NCI-H146 (cell line): ENCODE measurements at places on chromosomes 1 and 21.
A peak's percentile ranks its signal among the peaks of the same experiment; 100 is the strongest.

- DNase-seq, result no peak
Observed at GRCh38 chr1:160704250-160704649, 7.4 kb downstream of the CD48 start.

DNA sequence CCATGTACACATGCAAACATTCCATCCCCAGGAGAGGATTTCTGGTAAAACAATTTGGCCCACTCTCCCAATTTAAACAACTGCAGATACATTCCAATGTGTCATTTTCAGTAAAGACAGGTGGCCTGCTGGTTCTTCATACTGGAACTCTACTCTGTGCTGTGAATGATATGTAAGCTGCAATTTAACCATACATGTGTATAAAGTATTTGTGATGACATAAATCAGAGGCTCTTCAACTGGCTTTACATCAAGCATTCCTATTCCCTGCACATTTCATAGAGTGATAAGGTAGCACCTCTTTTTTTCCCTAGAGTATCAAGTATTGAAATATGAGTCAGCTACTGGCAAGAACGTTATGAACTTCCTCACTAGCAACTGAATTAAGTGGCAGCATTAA is 649.5 kb upstream of the ADGRL2 start:
- DNase-seq, result no peak

GRCh38 chr1:242128951-242129502 is 130.1 kb upstream of the MAP1LC3C start:
- peak; percentile 63 for DNase-seq

- no peak for DNase-seq
Observed at GRCh38 chr1:96730574-96731298, 9.2 kb downstream of the PTBP2 start.

DNA sequence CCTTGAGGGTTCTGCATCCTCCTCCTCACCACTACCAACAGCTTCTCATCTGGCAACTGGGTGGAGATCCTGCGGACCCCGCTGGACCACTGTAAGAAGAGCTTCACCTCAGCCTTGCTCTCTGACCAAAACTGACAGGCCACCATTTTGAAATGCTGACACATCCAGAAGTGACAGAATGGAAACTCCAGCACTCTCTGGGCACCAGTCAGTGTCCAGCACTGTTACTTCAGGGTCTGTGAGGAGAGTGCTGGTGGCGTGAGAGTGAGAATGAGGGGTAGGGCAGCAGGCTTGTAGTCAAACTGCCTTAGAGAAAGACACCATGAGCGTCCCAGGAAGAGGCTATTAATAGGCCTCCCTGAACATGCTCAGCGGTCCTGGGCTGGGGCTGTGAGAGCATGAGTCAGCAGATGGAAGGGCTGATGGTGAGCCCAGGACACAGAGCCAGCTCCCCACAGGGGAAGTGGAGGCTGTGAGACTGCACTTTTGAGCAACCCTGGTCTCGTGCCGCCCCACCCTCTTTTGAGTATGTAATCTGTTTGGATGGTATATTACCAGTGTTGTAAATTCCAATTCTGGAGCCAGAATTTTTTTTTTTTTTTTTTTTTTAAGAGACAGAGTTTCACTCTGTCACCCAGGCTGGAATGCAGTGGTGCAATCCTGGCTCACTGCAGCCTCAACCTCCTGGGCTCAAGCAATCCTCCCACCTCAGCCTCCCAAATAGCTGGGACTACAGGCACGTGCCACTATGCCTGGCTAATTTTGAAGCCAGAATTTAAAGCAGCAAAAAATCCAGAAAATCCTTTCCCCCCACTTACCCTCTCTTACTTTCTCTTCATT is 34.4 kb upstream of the SLC30A1 start:
- no peak for DNase-seq

DNA sequence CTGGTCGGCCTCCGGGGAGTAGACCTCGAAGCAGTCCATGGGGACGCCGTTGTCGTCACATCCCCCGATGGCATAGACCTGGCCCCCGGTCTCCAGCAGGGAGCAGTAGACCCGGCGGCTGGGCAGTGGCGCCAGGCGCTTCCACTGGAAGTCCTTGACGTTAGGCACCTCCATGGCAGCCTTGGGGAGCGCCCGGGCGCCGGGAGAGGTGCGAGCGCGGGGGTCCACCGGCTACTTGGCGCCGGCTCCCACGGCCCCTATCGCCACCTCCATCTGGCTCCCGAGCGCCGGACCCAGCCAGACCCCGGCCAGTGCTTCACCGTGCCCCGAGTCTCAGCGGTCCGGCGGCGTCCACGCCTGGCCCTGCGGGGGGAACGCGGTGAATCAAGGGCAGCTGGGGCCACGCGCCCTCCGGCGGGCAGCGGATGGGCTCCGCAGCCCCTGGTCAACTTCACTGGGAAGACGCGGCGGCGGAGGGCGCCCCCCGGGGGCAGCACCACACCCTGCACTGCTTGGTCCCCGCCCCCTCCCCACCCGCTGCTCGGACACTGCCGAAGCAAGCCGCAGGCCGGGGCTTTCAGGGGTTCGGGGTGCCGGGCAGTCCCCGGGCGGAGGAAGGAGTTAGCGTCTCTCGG is 13.2 kb downstream of the KLHDC8A start:
- DNase-seq, result peak; percentile 58

DNA sequence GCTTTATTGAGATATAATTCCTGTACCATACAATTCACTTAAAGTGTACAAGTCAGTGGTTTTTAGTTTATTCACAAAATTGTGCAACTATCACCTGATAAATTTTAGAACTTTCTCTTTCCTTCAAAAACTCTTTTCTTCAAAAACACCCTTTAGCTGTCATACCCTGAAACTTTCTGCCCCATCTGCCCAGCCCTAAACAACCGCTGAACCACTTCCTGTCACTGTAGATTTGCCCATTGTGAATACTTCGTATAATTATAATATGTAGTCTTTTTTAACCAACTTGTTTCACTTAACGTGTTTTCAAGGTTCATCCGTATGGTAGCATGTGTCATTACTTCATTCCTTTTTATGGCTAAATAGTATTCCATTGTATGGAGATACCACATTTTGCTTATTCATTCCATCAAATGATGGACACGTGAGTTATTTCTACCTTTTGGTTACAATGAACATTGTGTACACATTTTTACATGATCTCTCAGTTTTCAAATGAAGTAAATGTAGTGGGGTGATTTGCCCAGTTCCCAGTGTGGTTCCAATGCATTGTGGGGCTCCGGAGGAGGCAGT is 37.9 kb downstream of the WNT4 start:
- no peak for DNase-seq

GRCh38 chr21:42925114-42925926 is at the start of gene ERVH48-1:
Gene ERVH48-1 (minus strand): TSS chr21:42925630. CDS start chr21:42919006, 6,624 bp downstream.
- no peak for DNase-seq

DNA sequence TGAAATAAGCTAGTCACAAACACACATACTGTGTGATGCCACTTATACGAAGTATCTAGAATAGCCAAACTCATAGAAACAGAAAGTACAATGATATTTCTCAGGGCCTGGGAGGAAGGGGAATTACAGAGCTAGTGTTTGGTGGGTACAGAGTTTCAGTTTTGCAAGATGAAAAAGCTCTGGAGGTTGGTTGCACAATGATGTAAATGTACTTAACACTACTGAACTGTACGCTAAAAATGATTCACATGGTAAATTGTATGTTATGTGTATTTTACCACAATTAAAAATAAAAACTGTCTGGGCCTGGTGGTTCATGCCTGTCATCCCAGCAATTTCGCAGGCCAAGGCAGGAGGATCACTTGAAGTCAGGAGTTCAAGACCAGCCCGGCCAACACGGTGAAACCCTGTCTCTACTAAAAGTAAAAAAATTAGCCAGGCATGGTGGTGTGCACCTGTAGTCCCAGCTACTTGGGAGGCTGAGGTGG is 15.3 kb upstream of the FHAD1 start:
- DNase-seq, result no peak

GRCh38 chr1:2382621-2383361 is 8.6 kb downstream of the MORN1 start:
- peak; percentile 14 for DNase-seq

- no peak for DNase-seq
Observed at GRCh38 chr21:35225573-35225972, 176.5 kb upstream of the RUNX1 start.

GRCh38 chr1:21082073-21082472 is 94.6 kb downstream of the EIF4G3 start:
- no peak for DNase-seq

GRCh38 chr1:81484284-81484683 is 316.4 kb upstream of the ADGRL2 start:
- no peak for DNase-seq

DNA sequence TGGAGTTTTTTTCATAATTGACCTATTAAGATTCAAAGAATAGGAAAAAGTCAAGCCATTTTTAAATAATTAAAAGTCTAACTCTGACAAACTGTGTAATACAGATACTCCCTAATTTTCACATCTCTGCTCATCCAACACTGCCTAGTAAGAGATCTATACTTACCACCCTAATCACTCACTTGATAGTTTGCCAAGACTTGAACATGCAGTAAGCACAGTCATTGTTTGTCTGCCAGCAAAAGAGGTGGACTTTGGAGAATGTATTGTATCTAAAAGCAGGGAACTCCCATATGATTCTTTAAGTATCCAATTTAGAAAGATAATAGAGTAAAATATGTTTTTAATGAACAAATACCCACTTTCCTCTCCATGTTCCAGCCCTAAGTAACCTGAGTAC is 15.5 kb downstream of the TMEM59 start:
- DNase-seq, result no peak

GRCh38 chr21:36411301-36411700 is 26.1 kb downstream of the CHAF1B start:
- no peak for DNase-seq

DNA sequence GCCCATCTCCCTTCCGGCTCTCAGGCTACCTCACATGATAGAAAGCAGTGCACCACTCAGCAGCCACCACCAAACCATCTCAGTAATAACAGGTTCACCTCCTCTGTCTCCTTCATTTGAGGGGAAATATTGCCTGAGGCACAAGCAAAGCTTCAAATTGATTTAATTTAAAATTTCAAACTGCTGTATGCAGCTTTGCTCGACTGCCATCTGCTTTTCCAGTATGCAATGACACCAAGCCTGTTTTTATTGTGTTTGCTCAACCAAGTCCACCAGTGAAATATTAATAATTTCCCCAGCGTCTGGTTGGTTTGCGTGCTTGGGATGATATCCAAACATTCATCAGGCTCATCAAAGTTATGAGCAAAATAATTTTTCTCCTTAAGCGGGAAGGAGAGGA is 552.4 kb upstream of the DAB1 start:
- DNase-seq, result peak; percentile 17

- no peak for DNase-seq
Observed at GRCh38 chr1:109639841-109640184, 16.1 kb upstream of the GSTM4 start.

- DNase-seq, result no peak
Observed at GRCh38 chr1:212481438-212481767, 48.7 kb downstream of the NENF start.

GRCh38 chr1:5485968-5486696 is 506.1 kb downstream of the NPHP4 start:
- no peak for DNase-seq

DNA sequence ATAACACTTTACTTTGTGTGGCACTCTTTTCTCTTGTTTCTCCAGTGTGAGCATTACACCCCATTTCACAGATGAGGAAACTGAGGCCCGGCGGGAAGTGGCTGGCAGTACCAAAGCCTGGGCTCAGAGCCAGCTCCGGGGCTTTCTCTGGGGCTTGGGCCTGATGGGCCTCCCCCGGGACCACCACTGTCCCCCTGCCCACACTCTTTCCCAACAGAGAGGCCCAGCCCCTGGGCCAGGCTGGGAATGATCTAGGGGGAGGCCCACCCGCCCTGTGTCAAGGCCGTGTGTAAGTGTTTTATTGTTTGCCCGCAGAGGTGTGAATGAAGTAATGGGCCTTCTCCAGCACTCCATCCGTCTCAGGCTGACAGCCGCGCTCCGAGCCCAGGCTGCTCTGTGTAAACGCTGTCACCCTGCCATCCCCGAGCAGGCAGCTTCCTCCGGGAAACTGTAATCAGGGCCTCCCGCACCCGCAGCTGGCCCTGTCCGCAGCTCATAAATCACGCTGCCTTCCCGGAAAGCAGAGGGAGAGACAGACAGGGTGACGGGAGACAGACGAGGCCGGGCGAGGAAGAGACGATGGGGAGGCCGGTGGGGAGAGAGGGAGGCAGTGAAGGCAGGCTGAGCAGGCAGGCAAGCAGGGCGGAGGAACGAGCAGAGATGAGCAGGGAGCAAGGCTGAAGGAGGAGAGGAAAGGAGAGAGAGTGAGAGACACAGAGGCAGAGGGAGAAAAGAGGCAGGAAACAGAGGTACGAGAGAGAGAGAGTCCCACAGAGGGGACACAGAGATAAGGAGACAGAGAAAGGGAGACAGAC is 109.7 kb upstream of the ZBTB40 start:
- peak; percentile 70 for DNase-seq

GRCh38 chr1:94698356-94698755 is 121.8 kb upstream of the SLC44A3 start:
- DNase-seq, result no peak

- DNase-seq, result no peak
Observed at GRCh38 chr1:175744833-175745232, 1.4 kb upstream of the TNR start.

DNA sequence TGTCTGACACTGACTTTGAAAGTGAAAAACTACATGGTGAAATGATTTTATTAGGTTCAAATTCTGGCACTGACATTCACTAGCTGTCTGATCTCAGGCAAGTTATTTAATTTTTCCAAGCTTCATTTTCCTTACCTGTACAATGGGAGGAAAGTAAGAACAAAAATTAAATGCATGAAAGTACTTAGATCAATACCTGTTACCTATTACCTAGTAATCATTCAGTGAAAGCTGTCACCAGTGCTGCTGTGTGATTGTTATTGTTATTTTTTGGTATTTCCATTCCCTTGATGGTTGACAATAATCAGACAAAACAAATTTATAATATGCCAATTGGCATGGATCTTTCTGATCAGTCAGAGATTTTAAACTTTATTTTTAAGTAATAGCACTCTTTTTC is 1.6 kb downstream of the C8A start:
- no peak for DNase-seq

- DNase-seq, result no peak
Observed at GRCh38 chr1:195337646-195338045, 1270.6 kb downstream of the KCNT2 start.

- no peak for DNase-seq
Observed at GRCh38 chr1:59354709-59355337, 57.9 kb downstream of the FGGY start.

GRCh38 chr1:70727886-70728489 is 316.9 kb downstream of the CTH start:
- no peak for DNase-seq

- peak; percentile 99 for DNase-seq
Observed at GRCh38 chr1:221741703-221742554, at the start of gene DUSP10. Gene DUSP10 (minus strand): TSS chr1:221742089. CDS start chr1:221739744, 2,345 bp downstream.

DNA sequence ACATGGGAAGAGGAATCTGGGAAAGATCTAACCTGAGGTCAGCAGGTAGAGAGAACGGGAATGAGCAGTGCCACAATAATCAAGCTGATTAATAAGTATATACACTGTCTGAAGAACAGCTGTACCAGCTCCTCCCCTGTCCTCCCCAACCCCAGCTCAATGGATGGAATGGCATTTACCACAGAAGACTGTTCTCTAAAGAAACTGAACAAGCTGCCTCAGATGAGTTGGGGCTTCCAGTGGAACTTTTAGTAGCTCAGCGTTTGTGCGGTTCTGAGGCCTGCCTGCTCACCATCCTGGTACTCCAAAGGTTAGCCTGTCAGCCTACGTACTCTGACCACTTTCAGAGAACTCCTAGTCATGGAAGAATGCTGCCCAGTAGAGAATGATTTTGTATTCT is 101.9 kb upstream of the LBR start:
- no peak for DNase-seq
